ENCODE measurements at places on chromosomes 5 and 9.

DNA sequence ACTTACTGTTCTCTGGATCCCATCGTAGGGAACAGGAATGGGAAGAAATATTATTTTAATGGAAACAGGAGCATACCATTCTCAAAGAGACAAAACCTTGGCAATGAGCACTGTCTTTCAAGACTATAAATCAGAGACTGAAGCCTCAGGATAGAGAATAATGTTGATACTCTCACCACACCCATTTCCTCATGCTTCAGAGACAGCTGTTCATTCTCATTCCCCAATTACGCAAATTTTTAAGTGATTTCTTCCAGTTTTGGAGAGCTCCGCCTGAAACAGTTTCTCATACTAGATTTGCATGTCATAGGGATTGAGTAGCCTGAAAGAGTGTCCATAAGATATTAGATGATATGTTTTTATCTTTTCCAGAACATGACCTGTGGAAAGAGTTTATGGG lies 290.5 kb upstream of the RASA1 start:
- DNase-seq = no peak
- H3K27me3 ChIP-seq = no peaks in the 10 kb centered on the region
- H3K36me3 ChIP-seq = no peaks in the 10 kb centered on the region
- H3K4me1 ChIP-seq = no peaks in the 10 kb centered on the region
- no peak overlapping the region for H3K27ac ChIP-seq

GRCh38 chr5:103541114-103541513 lies 21.5 kb downstream of the NUDT12 start:
- DNase-seq = no peak
- H3K4me1 ChIP-seq = no peaks in the 10 kb centered on the region
- H3K36me3 ChIP-seq = no peaks in the 10 kb centered on the region
- no peak overlapping the region for H3K4me3 ChIP-seq
- no peak overlapping the region for H3K27ac ChIP-seq
- no peaks in the 10 kb centered on the region for H3K27me3 ChIP-seq

DNA sequence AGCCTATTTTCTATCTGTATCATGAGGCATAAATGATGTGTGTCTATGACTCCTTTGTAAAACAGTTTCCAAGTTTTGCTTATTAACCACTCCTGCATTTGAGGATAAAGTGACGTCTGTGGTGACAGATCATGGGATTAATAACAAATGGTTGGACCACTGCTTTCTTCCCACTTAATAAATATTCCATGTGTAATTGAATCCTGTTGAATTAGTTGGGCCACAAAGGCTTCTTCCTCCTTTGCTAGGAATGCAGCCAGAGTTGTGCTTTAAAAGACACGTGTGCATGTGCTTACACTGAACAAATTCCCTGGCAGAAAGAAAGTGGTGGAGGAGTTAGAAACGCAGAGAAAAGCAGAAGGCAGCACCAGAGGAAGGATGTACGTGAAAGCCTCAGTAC lies 150.2 kb downstream of the ACTBL2 start:
- H3K27ac ChIP-seq = no peak overlapping the region
- H3K27me3 ChIP-seq = no peaks in the 10 kb centered on the region
- no peak for DNase-seq
- H3K4me1 ChIP-seq = no peaks in the 10 kb centered on the region
- no peaks in the 10 kb centered on the region for H3K36me3 ChIP-seq

DNA sequence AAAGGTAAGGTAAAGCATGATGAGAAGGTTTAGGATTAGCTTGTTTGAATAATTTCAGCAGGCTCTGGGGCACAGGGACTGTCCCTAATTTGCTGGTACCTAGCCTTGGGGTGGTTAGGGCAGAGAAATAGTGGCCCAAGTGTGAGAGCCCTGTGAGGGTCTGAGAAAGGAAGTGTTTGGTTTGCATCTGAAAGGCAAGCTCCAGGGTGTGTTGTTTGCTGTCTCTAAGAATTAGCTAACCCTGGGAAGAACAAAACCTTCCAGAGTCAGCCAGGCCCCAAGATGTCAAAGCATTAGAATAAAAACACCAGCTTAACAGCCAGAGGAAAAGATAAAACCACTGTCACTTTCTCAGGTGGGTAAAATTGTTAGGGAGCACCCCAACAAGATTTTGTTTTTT lies 31.0 kb downstream of the TMEM252 start:
- no peak for DNase-seq
- no peak overlapping the region for H3K4me3 ChIP-seq
- no peaks in the 10 kb centered on the region for H3K36me3 ChIP-seq

DNA sequence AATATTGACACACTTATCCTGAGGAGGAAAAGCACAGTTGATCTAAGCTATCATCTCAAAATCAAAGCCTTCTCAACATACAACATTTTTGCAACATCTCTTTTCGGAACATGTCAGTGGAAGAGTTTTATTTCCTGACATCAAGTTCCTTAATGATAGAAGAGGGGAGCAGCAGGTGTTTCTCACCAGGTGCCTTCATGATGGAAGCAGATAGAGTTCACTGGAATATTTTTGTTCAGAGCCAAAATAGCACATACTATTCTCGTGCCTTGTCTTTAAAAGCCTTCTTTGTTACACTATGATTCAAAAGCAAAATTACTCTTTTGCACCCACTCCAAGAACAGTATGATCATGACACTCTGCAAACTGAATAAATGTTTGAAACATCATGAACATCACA lies 176.9 kb upstream of the CCNG1 start:
- H3K36me3 ChIP-seq = no peaks in the 10 kb centered on the region
- H3K27me3 ChIP-seq = no peaks in the 10 kb centered on the region
- H3K4me3 ChIP-seq = no peak overlapping the region
- DNase-seq = no peak
- H3K4me1 ChIP-seq = no peaks in the 10 kb centered on the region
- no peak overlapping the region for H3K27ac ChIP-seq

- H3K27ac ChIP-seq = no peak overlapping the region
- no peak overlapping the region for H3K4me3 ChIP-seq
- H3K27me3 ChIP-seq = no peaks in the 10 kb centered on the region
- H3K4me1 ChIP-seq = no peaks in the 10 kb centered on the region
- H3K36me3 ChIP-seq = no peaks in the 10 kb centered on the region
Observed at GRCh38 chr9:82128011-82128696, 139.6 kb downstream of the SPATA31D1 start.

DNA sequence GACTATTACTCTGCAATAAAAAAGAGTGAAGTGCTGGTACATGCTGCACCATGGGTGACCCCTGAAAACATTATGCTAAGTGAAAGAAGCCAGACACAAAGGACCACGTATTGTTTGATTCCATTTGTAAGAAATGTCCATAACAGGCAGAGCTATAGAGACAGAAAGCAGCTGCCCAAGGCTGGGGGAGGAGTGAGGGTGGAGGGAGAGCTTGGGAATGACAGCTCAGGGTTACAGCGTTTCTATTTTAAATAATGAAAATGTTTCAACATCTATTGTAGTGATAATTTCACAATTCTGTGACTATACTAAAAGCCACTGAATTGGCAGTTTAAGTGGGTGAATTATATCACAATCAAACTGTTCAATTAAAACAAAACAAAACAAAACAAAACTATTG lies 81.7 kb downstream of the MYO10 start:
- DNase-seq = no peak
- no peak overlapping the region for H3K4me3 ChIP-seq
- no peaks in the 10 kb centered on the region for H3K4me1 ChIP-seq
- no peaks in the 10 kb centered on the region for H3K27me3 ChIP-seq
- H3K36me3 ChIP-seq = no peaks in the 10 kb centered on the region
- H3K27ac ChIP-seq = no peak overlapping the region

Data from tibial artery (tissue), 4 donors.